ENCODE measurements at places on chromosomes 3 and 15. TPM values are rescaled to one million over a fixed set of nuclear protein-coding genes. Genes with fewer than 3 reads are reported as not detected.

Gene TLR9
- total RNA-seq, result 0.30 TPM

DNA sequence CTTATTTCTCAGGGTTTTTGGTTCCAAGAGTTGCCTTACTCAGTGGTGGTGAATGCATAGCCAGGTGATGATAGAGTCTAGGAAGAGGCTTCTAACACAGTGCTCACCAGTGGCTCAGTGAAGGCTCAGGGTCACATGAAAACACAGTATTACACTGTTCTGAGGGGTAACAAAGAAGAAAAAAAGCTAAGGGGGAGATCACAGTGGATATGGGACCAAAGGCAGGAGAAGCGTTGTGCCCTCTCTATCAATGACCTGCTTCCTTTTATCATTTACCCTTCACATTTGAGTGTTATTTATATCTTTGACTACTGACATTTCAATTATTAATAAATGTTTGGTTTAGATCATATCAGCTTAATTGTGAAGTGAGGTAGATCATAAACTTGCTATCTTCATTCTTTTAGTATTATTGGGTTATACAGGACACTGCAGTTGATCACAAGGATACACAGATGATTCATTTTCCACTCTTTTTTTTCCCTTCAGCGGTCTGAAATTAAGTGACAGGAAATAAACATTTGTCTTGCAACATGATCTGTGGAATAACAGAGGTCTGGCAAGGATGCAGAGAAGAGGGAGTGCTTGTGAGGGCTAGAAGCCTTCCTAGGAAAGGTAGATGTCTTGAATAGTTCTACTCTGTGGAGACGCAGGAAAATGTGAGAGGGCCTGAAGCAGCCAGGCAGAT lies 171.7 kb downstream of the C3orf38 start:
- no peaks in the 10 kb centered on the region for H3K4me1 ChIP-seq
- H3K4me3 ChIP-seq, result no peak overlapping the region
- DNase-seq, result no peak
- H3K27me3 ChIP-seq, result no peaks in the 10 kb centered on the region
- H3K27ac ChIP-seq, result no peak overlapping the region
- H3K36me3 ChIP-seq, result no peaks in the 10 kb centered on the region

DNA sequence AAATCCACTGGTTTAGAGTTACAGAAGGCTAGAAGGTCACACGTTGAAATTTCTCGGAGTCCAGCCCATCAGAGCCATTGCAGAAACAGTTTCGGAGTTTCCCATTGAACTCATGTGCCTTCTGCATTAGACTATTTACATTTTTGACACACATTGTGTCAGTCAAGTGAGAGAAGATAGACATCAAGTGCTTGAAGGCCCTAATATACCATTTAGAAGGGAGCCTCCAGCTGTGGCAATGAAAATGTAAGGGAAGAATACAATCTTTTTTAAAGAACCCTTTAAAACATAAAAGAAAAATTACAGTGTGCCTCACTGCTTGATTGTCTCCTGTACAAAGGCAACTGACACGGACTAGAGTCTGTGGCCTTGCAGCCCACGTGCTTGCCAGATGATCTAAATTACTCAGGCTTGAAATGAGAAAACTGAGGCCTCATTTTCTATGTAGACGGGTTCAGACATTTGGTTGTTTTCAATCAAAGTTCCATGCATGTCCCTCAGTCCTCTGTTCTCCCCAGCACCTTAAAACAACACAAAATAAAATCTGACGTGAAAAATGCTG lies 650.5 kb downstream of the ROBO2 start:
- H3K36me3 ChIP-seq, result no peaks in the 10 kb centered on the region
- H3K27me3 ChIP-seq, result no peaks in the 10 kb centered on the region

Gene NRROS
- 2.2 TPM for total RNA-seq

DNA sequence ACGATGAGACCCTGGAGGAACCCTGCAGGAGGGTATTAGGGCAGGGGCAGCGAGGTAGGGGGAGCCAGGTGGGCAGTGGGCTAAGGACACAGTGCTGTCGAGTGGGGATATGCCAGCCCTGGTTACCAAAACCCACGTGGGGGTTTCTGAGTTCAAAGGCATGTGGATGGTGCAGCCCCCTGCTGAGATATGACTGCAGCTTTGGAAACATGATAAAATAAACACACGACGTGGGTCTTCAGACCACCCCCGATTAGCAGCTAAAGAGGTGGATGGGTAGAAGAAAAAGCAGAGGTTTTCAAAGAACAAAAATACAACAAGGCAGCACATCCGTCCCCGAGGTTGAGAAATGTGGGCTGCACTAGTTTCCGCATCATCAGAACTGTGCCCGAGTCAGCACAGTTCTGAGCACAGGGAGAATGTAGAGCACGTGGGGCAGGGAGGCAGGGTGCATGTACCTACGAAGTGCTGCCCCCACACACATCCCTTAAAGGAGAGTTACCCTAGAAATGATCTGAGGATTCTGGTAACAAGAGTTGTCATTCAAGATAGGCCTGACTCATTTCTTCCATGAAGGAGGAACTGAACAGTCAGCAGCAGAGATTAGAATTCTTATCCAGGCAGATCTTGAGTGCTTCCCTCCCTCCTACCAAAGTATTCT lies 121.3 kb downstream of the RPLP1 start:
- no peak overlapping the region for H3K4me3 ChIP-seq
- no peaks in the 10 kb centered on the region for H3K36me3 ChIP-seq
- DNase-seq, result no peak
- no peak overlapping the region for H3K27ac ChIP-seq
- no peaks in the 10 kb centered on the region for H3K27me3 ChIP-seq

Gene AMOTL2
- 147 TPM for total RNA-seq

Gene ROBO1
- 17.5 TPM for total RNA-seq

- H3K36me3 ChIP-seq, result no peaks in the 10 kb centered on the region
- H3K27ac ChIP-seq, result no peak overlapping the region
- H3K4me3 ChIP-seq, result no peak overlapping the region
- H3K27me3 ChIP-seq, result no peaks in the 10 kb centered on the region
- DNase-seq, result no peak
These were observed 273.5 kb downstream of the NEK10 start for GRCh38 chr3:27095553-27096222.

- H3K27ac ChIP-seq, result no peak overlapping the region
- no peaks in the 10 kb centered on the region for H3K4me1 ChIP-seq
- H3K27me3 ChIP-seq, result peaks cover 76% of the 10 kb centered on the region
- H3K36me3 ChIP-seq, result no peaks in the 10 kb centered on the region
- H3K4me3 ChIP-seq, result no peak overlapping the region
These were observed 5.4 kb downstream of the SOX14 start for GRCh38 chr3:137769322-137770065.

Gene DIS3L
- total RNA-seq, result 31.2 TPM

DNA sequence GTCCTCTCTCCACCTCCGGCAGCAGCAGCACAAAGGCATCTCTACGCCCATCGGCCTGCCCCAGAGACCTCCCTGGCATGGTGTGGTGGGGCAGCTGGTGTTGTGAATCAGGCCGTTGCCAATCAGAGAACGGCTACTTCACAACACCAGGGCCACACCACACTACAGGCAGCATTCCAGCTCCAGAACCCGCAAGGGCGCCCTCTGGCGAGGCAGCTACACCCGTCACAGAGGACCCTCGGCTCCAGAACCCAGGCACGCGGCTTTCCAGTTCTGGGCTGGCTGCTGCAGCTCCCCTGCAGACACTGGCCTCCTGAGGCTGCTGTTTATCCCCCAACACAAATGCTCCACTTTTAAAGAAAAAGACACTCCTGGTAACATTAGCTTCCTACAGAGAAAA lies 127.5 kb upstream of the TOPAZ1 start:
- H3K27me3 ChIP-seq, result no peaks in the 10 kb centered on the region
- no peaks in the 10 kb centered on the region for H3K4me1 ChIP-seq
- no peak overlapping the region for H3K27ac ChIP-seq

DNA sequence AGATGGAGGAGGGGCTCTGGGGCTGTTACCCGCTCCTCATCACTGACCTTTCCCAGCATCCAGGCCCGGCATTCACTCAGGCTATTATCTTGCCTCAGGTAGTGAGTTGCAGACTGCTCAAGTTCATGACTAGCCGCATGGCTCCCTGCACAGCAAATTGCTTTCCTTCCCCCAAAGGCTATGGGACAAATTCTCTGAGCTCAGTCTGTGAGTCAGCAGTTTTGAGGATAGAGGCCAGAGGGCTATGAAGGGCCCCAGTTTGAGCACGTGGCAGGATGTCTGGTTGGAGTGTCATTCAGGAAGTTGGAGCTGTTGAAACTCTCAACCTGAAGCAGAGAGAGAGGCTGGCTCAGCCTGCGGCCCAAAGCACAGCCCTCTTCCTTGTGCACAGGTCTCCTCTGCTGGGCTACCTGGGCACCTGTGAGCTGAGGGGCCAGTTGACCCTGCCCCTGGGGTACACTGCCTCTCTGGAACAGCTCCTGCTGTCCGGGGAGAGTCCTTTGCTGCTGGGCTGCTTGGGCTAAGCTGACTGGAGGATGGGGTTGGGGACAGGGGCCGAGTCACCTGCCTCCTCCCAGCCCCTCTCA lies 7.9 kb downstream of the FAH start:
- H3K4me3 ChIP-seq, result no peak overlapping the region
- peaks cover 37% of the 10 kb centered on the region for H3K36me3 ChIP-seq
- H3K27ac ChIP-seq, result peak overlapping the region; percentile 72
- DNase-seq, result peak; percentile 52
- H3K27me3 ChIP-seq, result no peaks in the 10 kb centered on the region

DNA sequence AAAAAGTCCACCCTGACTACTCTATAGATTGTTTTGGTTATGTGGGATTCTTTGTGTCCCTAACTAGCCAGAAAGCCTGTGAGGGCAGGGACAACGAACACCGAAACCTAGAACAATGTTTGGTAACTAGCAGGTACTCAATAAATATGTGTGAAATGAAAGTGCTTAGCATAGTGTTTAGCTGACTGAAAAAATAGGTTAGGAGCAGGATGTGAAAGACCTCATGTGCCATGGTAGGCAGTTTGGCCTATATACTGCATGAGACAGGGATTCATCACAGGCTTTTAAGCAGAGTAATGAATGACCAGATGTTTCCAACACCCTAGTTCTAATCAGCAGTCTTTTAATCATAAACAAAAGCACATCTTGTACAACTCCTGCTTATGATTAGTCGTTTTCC lies 64.2 kb downstream of the MYO5A start:
- H3K4me1 ChIP-seq, result no peaks in the 10 kb centered on the region
- no peaks in the 10 kb centered on the region for H3K27me3 ChIP-seq
- no peak overlapping the region for H3K4me3 ChIP-seq
- H3K36me3 ChIP-seq, result no peaks in the 10 kb centered on the region
- no peak overlapping the region for H3K27ac ChIP-seq
